ENCODE measurements at places on chromosomes 4 and X.

GRCh38 chrX:138930583-138930945 lies 219.0 kb upstream of the FGF13 start:
- DNase-seq, result no peak

- DNase-seq, result no peak
Measured at GRCh38 chrX:125093852-125094251, 225.8 kb upstream of the TEX13C start.

DNA sequence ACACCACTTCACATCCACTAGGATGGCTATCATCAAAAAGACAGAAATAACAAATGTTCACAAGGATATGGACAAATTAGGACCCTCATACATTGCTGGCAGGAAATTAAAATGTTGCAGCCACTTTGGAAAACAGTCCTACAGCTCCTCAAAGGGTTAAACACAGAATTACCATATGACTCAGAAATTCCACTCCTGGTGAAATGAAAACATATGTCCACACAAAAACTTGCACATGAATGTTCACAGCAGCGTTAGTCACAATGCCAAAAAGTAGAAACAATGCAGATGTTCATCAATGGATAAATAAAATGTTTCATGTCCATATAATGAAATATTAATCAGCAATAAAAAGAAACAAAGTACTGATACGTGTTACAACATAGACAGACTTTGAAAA lies 15.1 kb downstream of the S100G start:
- DNase-seq, result no peak

GRCh38 chrX:104098919-104099318 lies 13.4 kb upstream of the ZCCHC18 start:
- DNase-seq, result no peak
